Activated T-cell treated with anti-CD3 and anti-CD28 coated beads, Interleukin-2, amount 50 U/mL, for 48 hours (primary cell): ENCODE measurements at places on chromosomes 5 and 9.

DNA sequence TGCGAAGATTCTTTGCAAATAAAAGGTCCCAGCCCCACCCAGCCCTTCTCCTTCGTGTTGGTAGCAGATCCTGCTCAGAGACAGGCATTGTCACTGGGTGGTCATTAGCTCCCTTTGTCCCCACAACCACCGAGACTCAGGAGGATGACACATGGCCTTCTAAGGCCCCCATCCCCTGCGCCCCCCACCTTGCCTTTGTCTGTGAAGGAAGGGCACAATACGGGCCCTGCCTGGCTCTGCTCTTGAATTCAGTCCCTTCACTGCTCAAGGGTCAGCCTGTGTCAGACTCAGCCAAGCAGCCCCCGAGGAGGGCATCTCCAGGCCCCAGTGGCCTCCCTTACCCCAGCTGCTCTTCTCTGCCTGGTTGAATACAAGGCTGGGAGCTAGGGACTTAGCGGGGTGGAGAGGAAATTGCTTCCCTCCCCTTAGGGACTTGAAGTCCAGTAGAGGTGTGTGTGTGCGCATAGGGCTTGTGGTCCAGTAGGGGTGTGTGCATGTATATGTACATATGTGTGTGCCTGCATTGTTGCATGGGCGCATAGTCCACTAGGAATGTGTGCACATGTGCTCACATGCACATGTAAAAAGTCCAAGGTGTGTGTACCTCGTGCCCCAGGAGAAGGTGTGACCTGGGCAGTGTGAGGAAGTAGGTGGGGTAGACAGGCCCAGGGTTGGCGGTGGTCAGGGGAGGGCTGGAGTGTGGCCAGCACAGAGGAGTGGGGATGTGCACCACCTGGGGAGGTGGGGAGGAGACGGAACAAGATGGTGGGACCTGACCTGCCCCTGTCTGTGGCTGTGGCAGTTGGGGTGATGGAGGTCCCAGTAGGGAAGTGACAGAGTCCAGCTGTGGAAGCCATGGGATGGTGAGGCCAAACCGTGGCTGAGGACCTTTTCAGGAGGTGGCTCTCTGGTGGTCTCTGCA lies 59.1 kb downstream of the PHF2 start:
- DNase-seq: no peak

DNA sequence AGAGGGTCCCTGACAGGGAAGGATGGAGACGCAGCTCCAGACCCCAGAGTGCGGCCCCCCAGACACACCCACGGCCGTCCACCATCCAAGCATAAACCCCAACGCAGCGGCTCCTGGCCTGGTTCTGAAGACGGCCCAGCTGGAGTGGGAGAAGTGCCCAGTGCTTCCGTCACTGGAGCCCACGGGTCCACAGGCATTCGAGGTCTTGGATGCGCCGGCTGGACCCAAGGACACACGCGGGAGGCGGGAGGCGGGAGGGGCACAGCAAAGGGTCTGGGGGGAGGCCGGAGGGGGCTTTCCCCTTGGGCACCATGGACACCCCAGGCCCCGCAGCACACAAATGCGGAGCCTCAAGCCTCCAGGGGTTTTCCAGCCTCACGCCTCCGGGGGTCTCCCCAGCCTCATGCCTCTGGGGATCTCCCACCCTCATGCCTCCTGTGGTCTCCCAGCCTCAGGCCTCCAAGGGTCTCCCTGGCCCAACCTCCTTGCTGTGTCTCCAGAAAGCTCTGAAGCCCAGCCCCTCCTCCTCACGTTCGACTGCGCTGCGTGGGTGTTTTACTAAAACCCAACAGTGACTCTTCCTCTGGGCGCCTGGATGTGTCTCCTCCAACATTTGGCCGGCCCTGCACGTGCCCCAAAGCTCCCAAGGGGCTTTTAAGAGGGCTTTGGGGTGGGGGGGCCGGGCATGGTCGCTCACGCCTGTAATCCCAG lies 15.2 kb downstream of the EXD3 start:
- DNase-seq: no peak

- DNase-seq: no peak
Measured at GRCh38 chr9:119868694-119869093, 499.5 kb upstream of the BRINP1 start.

DNA sequence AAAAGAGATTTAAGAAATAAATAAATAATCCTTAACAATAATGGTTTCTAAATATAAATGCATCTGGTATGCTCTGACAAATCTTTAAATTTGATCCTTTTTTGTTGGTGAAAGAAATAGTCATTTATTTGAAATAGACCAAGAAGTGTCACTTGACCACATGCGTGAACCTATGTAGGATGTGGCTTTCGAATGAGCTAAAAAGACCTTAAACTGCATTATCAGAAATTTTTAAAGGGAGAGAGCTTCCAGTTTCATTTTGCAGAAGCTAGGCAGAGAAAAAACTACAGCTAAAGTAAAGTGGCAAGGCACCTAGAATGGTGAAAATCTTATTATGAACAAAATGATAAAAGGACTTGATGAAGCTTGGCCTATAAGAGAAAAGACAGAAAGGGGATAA lies 309.2 kb upstream of the EFNA5 start:
- no peak for DNase-seq

GRCh38 chr9:125476645-125477044 lies 215.0 kb downstream of the GAPVD1 start:
- no peak for DNase-seq

GRCh38 chr5:1799110-1799601 lies 481 bp downstream of the MRPL36 start:
- peak; percentile 49 for DNase-seq

- DNase-seq: no peak
Measured at GRCh38 chr9:76369583-76369982, 24.6 kb downstream of the RFK start.

DNA sequence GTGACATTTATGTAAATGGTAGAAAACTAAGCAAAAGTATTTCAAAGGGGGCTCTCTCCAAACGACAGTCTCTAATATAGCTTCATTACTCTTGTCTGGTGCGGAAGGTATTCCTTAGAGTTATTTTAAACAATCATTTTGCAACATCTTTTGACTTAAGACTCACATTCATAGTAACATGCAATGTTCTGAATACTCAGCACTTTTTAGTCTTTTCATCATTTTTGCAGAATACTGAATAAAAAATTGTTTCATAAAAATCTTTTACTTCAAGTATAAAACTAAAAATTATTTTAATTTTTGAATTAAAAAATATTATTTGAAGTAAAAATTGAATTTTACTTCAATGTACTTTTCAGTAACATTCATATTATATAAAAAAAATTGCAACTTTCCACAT lies 321.1 kb downstream of the PLK2 start:
- DNase-seq: no peak

GRCh38 chr5:57436586-57436985 lies 46.0 kb downstream of the ACTBL2 start:
- DNase-seq: no peak
